ENCODE measurements at places on chromosomes 3 and 15.

DNA sequence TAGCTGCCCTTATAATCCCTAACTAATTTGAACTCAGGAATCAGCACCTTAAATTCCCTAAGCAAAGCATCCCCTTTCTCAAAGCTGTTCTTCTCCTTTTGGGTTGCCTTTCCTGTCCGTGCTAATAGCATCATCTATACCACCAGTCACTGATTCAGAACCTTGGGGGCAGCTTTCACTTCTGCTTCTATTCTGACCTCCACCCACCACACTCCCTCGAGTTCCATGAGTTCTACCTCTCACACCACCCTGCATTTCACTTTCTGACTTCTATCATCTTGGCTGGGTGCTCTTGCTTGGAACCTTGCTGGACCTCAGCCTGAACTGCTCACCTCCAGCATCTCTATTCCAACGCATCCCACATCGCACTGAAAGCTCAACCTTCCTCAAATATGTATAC lies 55.4 kb upstream of the KCNMB2 start:
- no peak for DNase-seq

DNA sequence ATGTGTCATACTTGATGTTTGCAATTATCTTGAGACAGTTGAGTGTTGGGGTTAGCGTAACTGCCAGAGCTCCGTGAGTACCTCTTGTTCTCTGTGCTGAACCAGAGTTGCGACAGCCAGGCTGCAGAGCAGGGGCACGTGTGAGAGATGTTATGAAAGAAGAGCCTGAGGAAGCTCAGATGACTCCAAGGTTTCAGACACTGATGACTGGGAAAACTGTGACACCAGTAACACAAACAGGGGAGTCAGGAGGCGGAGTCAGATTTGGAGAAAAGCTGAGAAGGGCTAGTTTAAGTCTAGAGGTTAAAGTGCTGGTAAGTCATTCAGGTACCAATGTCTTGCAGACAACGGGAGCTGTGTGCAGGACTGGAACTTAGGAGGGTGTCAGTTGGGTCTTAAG lies 45.0 kb downstream of the BLM start:
- no peak for DNase-seq

DNA sequence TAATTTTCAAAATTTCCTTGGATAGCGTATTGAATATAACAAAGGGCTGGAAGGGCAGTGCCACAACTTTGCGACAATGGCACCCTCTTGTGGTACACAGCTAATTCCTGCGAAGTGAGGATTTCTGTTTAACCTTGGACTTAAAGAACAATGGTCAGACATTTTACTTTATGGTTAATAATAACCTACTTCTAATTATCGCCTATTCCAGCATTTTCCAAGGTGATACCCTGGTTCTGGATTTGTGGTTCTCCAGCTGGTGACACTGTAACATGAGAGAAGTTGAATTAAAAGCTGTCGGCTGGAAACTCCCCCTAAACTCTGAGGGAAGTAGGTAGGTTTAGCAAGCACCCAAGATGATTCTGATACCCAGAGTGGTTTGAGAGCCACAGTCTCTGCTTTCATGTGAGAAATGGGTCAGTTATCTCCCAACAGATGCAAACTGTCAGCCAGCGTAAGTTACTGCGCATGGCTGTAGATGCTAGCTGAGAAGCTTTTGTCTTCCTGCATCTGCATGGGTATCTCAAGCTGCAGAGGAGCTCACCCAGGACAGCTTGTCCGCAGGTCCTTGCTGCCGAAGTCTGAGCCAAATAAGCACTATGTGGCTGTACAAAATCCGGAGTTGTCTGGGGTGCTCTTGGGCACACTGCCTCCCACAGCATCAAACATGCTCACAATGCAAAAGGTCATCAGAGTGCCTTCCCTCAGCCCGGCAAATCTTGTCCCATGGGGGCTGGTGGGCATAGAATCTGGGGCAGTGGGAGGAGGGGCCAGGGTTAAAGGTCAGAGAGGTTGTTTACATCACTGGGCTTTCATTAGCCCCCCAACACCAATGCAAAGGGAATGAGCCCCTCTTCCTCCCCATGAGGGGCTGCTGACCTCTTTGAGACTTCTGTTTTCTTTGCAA lies 6.6 kb upstream of the CHSY1 start:
- peak; percentile 73 for DNase-seq

- DNase-seq, result no peak
Observed at GRCh38 chr15:38991701-38992100, 427.1 kb upstream of the RASGRP1 start.

- no peak for DNase-seq
Observed at GRCh38 chr3:159904455-159904854, 84.2 kb upstream of the IL12A start.

- no peak for DNase-seq
Observed at GRCh38 chr15:42270996-42271395, 2.0 kb upstream of the GANC start.

DNA sequence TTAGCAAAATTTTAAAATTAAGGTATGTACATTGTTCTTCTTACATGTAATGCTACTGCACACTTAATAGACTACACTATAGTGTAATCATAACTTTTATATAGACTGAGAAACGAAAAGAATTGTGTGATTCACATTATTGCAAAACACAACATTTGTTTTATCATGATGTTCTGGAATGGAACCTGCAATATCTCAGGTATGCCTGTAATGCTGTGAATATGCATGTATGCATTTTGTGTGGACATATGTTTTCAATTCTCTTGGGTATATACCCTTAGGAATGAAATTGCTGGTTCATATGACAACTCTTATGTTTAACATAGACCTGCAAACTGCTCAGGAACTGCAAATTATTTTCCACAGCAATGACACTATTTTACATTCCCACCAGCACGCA lies 38.6 kb upstream of the TJP1 start:
- DNase-seq, result no peak

GRCh38 chr3:107367353-107367752 lies 9.9 kb upstream of the CCDC54 start:
- no peak for DNase-seq

- DNase-seq, result no peak
Observed at GRCh38 chr15:63843901-63844317, 10.2 kb upstream of the HERC1 start.

DNA sequence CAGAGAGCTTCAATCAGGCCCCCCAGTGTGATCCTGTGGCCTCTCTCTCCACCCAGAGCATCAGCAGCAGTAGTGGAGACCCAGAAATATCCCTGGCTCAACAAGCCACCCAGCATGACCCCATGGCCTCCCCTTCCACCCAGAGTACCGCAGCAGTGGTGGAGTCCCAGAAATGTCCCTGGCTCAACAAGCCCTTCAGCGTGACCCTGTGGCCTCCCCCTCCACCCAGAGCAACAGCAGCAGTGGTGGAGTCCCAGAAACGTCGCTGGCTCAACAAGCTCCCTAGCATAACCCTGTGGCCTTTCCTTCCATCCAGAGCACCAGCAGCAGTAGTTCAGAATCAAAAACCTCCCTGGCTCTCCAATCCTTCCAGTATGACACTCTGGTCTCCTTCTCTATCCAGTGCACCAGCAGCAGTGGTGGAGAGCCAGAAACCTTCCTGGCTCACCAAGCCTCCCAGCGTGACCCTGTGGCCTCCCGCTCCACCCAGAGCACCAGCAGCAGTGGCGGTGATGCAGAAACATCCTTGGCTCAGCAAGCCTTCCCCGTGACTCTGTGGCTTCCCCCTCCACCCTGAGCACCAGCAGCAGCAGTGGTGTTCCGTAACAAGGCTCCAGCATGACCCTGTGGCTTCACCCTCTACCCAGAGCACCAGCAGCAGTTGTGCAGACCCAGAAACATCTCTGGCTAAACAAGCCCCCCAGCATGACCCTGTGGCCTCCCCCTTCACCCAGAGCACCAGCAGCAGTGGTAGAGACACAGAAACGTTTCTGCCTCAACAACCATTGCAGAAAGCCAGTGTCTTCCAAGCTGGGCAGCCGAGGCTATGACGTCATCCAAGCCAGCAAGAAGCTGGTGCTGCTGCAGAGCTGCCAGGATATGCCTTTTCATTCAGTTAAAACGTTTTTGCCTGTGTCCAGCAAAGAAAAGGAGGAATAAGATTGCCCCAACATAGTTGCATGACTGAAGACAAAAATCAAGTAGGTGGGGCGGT lies 61.3 kb upstream of the TAMM41 start:
- DNase-seq, result no peak

DNA sequence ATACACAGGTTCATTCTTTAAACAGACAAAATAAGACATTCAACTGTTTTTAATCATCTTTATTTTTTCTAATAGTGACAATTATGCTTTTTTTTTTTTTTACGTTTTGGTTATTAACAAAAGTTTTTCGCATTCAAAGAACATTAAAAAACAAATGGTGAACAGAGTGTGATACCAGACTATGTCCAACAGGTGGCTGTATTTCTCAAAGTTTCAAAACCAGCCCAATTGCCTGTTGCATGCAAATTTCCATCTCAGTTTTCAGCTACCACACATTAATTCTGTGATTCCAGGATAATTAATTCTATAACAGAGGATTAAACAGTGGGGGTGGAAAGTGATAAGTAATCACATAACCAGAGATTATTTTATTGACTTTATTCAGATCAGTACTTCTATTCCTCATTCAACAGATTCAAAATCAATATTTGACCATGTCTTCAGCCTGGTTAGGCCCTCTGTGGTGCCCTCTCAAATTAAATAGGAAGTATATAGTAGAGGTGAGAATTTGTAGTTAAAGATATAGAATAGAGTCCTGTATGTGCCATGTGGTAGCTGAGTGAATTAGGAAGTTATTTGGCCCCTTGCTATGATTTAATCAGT lies 122.2 kb upstream of the DCBLD2 start:
- peak; percentile 42 for DNase-seq

- DNase-seq, result peak; percentile 46
Observed at GRCh38 chr3:137163241-137163871, 205.6 kb downstream of the IL20RB start.

- no peak for DNase-seq
Observed at GRCh38 chr15:78284758-78285157, 14.7 kb downstream of the SKIC8 start.

- no peak for DNase-seq
Observed at GRCh38 chr3:131091768-131092167, 65.1 kb downstream of the NEK11 start.

DNA sequence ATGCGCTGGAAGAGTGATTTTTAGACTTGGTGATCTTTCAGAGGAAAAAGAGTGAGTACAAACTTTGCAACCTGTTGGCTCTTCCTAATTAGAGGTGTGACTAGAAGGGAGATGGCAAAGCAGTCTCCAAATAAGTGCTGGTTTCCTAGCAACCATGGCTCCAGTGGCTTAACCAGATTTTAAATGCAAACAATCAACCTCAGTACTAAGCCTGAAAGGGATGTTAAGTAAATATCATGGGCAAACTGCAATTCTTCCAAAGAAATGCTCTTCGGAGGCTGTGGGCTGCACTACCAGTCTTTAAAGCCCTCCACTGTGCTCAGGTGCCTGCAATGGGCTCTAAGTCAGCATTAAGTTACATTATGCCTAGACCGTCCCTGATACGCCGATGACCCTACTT lies 678.1 kb upstream of the CCDC54 start:
- no peak for DNase-seq

DNA sequence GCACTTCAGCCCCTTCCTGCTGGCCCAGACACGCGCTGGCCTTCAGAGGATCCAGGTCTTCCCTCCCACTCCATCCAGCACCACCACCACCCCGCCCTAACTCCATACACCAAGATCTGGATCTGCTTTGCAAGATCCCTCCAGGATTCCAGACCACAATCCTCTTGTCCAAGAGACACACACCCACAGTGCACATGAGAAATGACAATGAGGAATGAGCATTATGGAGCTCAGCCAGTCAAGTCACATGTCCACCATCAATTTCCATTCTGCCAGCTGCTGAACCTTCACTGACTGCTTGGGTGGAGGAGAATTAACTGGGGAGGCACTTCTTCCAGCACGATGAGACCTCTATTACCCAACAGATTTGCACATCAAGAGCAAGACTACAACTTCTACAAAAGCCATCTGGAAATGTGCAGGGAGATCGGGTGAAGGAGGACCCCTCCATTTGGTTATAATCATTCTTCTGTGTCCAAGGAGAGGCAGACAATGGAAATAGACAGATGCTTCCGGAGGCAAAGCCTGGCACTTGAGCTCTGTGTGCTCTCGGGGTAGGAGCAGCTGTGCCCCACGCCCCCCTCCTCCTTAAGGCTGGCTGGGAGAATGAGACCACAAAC lies 12.3 kb upstream of the SPATA12 start:
- DNase-seq, result no peak

DNA sequence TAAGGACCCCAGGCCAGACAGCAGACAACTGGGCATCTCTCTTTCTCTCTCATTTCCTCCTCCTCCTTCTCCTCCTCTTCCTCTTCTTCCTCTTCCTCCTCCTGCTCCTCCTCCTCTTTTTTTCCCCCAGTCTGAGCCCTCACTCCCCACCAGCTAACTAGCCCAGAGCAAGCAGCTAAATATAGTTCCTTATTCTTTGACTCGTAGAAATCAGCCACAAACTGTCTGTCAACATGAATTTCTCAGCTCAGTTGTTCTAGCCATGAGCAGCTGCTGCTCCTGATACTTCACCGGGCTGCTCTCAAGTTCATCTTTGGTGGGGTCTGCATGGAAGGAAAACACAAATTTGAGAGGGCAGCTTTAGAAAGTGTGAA lies 19.2 kb upstream of the LOXL1 start:
- DNase-seq, result no peak

DNA sequence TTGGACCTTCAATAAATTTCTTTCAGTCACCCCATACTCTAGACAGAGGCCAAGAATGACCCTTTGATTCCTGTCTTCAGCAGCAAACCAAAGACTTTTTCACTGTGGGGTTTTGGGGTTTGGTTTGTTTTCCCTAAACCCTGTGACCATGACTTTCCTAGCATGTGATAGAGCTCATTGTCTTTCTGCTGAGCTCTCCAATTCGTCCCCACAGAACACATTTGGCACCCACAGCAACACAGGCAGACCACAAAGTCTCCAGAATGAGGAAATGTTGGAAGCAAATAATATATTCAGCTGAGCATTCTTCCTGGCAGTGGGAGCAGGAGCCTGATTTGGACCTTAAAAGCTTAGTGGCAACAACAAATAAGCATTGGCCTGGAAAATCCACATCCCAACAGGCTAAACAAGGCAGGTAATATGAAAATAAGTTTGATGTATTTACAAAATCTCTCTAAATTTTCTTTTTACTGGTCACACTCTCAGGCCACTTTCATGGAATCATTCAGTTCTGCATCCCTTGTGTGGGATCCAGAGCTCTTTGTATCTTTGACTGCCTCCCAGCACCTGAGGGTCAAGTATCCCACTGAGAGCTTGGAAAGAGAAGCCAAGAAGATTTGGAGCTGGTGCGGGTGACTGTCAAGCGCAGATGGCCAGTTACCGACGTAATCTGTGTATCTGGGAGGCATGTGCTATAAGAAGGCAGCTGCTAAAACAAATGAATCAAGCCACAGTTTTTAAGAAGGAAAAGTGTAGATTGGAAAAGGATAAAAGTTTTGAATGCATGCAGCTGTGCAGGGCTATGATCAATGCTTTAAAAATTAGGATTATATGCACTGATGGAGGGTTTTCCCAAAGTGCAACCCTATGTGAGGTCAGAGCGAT lies 36.5 kb upstream of the CPB1 start:
- no peak for DNase-seq

- peak; percentile 71 for DNase-seq
Observed at GRCh38 chr3:13650210-13651056, 101.5 kb downstream of the FBLN2 start.

Data from left kidney (tissue), 8 donors.